Mesangial cell (primary cell): ENCODE measurements at places on chromosomes 3 and 15. TPM values are rescaled to one million over a fixed set of nuclear protein-coding genes. Genes with fewer than 3 reads are reported as not detected.

GABRA5 gene
- total RNA-seq = 0.25 and 0.33 TPM in 2 replicates

CRTAP gene
- total RNA-seq = 217 and 421 TPM in 2 replicates

DMXL2 gene
- 9.1 and 10.4 TPM in 2 replicates for total RNA-seq

ZNF662 gene
- total RNA-seq = 1.1 and 1.8 TPM in 2 replicates

CRYGS gene
- 0.25 and 0.98 TPM in 2 replicates for total RNA-seq

SV2B gene
- not detected in 2 replicates for total RNA-seq

UBA7 gene
- total RNA-seq = 7.0 and 22.6 TPM in 2 replicates

CCDC9B gene
- 7.0 and 13.4 TPM in 2 replicates for total RNA-seq

RLBP1 gene
- not detected in 2 replicates for total RNA-seq

SCG5 gene
- total RNA-seq = 17.3 and 58.6 TPM in 2 replicates

KBTBD13 gene
- total RNA-seq = not detected in 2 replicates

NOX5 gene
- total RNA-seq = 0.16 and 1.1 TPM in 2 replicates

TGM4 gene
- 0.13 and 0.65 TPM in 2 replicates for total RNA-seq

TNFAIP8L3 gene
- 0.98 and 1.4 TPM in 2 replicates for total RNA-seq

ANKUB1 gene
- not detected in 2 replicates for total RNA-seq

P2RY14 gene
- not detected in 2 replicates for total RNA-seq

AHSG gene
- not detected in 2 replicates for total RNA-seq

ALPK3 gene
- 15.3 and 16.9 TPM in 2 replicates for total RNA-seq

EID1 gene
- total RNA-seq = 123 and 136 TPM in 2 replicates

SCAANT1 gene
- total RNA-seq = not detected in 2 replicates

PAQR9 gene
- 0.51 TPM in 1 of 2 replicates, not detected in the other for total RNA-seq

PSTPIP1 gene
- total RNA-seq = 0.25 TPM in 1 of 2 replicates, not detected in the other

SNX1 gene
- total RNA-seq = 24.5 and 31.4 TPM in 2 replicates

PLA1A gene
- total RNA-seq = 0.16 and 3.9 TPM in 2 replicates

CYP1A1 gene
- not detected in 2 replicates for total RNA-seq

IGSF10 gene
- 0.63 and 1.1 TPM in 2 replicates for total RNA-seq

SPCS1 gene
- 144 and 166 TPM in 2 replicates for total RNA-seq

COPB2 gene
- total RNA-seq = 61.0 and 91.1 TPM in 2 replicates

IQCF5 gene
- total RNA-seq = not detected in 2 replicates

DUOXA2 gene
- not detected in 2 replicates for total RNA-seq

DZIP1L gene
- total RNA-seq = 13.0 and 16.9 TPM in 2 replicates
